Omental fat pad (tissue), 4 donors: ENCODE measurements at places on chromosomes 16 and 17. TPM values are rescaled to one million over a fixed set of nuclear protein-coding genes. Genes with fewer than 3 reads are reported as not detected.

KRT24 gene
- not detected for total RNA-seq

CDR2L gene
- 8.7 TPM for total RNA-seq

NPW gene
- total RNA-seq, result not detected

PIMREG gene
- 0.47 TPM for total RNA-seq

CPNE7 gene
- 0.19 TPM for total RNA-seq

NPIPB13 gene
- 2.8 TPM for total RNA-seq

TEX19 gene
- total RNA-seq, result not detected

ABCC12 gene
- total RNA-seq, result not detected

GPR142 gene
- total RNA-seq, result not detected

WNT3 gene
- total RNA-seq, result 0.82 TPM

ADAM11 gene
- 0.63 TPM for total RNA-seq
